ENCODE measurements at places on chromosomes 7 and 10.

DNA sequence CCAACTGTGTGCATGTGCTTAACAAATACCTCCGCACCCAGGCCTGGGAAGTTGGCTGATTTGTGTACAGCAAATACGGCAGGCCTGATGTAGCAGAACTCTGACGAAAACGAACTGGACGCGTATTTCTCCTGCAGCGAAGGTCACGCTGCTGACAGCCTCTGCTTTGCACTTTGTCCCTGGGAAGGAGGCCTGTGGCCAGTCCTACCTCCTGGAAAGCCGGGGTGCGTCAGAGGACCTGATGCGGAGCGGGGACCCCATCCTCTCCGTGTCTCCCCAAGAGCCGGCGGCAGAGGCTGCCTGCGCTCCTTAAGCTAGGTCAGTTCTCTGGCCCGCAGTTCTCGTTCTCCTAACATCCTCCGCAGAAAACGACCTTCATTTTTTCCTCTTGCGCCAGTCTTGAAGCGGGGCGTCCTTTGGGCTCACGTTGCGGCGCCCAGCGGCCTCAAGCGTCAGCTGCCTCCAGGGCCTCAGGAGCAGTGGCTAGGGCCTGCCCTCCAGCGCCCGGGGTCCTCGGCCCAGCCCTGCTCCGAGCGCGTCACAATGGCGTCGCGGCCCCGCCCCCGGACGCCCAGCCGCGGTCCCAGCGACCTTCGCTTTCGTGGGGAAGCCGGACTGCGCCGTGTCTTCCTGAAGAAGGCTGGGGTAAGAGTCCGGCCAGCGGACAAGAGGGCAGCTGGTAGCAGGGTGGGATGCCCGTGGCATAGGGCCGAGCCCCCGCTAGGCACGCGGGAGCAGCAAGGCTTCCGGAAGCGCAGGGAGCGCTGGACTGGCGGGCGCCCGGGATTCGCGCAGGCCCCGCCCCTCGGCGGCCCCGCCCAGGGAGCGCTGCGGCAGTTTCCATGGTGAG is at the start of gene ZNF487:
Gene ZNF487, plus strand, starts transcription at position 821 of the 850 bp plus-strand sequence. CDS start 38,703 bp downstream, outside the sequence.
- DNase-seq: peak; percentile 81

- peak; percentile 68 for DNase-seq
These were observed 988 bp upstream of the EN2 start for GRCh38 chr7:155456738-155457543.

DNA sequence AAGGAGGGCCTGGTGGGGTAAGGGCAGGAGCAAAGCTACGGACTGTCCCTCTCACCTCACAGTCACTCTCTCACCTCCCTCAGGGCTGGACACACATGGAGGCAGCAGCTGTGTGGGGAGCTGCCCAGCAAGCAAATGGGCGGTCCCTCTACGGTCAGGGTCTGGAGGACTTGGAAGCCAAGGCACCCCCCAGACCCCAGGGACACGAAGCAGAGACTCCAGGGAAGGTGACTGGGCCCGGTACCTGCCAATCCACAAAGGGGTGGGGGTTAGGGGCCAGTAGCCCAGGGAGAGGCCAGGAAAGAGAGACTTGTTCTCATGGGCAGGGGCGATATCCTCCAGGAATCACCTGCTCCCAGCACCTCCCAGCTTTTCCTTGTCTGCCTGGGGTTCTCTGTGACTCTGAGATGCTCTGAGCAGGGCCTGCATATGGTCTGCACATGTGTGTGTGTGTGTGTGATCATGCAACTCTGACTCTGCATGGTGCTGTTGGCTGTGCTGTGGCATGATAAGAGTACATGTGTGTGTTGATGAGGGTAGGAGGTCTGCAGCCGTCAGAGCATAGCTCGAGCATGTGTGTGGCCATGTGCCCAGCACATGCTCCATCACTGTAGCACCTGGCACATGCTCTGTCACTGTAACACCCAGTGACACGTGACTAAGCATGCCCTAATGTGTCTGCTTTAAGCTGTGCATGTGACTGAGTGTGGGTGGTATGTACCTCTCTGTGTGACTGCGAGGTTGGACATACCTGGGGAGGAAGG is 4.6 kb upstream of the LDB3 start:
- no peak for DNase-seq

- no peak for DNase-seq
These were observed 4.5 kb upstream of the LRRC4 start for GRCh38 chr7:128035712-128036111.

DNA sequence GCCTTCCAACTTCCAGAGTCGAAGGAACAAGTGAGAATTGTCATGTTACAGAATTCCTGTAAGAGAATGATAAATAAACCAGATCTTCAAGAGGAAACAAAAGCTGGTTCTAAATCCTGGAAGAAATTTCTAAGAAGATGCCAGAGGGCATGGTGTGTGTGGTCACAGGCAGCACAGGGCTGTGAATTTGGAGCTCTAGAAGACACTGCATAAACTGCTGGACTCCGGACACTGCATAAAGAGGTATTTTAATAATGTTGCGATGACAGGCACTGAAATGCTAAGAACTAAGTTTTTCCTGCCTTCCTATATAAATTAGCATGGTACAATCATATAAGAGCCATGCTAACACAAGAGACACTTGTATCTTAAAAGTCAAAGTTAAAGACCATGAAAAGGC is 86.0 kb downstream of the LARP4B start:
- peak; percentile 8 for DNase-seq

DNA sequence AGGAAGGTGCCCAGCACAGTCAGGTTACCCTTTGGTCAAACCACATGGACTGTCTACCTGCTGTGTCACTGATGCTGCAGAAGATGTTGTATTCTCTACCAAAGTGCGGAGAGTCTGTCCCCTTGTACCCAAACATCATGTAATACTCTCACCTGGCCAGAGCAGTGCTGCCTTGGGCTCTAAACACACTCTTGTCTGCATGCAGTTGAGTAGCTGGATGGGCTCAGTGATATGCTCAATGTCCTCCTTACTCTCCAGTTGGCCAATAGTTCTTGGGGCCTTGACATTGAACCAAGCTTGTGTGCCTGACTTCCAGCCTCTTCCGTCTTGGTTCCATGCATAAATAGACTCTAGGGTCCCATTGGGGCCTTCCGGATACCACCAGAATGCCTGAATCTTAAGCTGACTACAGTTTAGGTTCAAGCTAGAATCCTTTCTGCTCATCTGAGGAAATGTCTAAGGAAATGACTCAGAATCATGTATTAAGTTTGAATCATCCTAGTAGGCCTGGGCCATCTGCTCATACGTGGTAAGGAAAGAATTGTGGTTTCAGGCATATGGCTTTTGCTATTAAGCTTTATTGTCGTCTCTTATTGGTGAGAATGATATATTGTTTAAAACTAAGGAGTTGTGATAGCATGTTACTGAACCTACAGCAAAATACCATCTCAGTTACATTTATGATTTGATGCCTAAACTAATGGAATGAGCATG is 118.0 kb downstream of the OTUD1 start:
- DNase-seq: peak; percentile 72

GRCh38 chr7:130925136-130925794 is 191.3 kb upstream of the KLF14 start:
- DNase-seq: no peak

DNA sequence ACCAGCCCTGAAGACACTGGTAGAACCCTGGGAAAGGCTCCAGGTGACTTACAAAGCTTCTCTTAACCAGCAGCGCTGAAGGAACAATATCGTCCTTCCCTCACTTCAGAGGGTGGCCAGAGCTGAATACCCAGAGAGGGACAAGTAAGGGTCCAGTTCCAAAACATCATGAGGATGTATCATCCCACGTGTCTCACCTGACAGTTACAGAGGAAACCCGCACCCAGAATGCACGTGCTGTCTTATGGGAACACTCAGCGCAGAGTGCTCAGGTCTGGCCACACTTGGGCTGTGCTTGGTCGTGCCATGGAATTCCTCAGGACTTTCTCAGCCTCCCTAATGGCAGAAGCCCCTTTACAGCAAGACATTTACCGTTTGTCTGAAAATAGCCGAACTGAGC is 46.9 kb upstream of the BTBD16 start:
- DNase-seq: no peak

- DNase-seq: no peak
These were observed 21.8 kb downstream of the STN1 start for GRCh38 chr10:103896225-103896624.

DNA sequence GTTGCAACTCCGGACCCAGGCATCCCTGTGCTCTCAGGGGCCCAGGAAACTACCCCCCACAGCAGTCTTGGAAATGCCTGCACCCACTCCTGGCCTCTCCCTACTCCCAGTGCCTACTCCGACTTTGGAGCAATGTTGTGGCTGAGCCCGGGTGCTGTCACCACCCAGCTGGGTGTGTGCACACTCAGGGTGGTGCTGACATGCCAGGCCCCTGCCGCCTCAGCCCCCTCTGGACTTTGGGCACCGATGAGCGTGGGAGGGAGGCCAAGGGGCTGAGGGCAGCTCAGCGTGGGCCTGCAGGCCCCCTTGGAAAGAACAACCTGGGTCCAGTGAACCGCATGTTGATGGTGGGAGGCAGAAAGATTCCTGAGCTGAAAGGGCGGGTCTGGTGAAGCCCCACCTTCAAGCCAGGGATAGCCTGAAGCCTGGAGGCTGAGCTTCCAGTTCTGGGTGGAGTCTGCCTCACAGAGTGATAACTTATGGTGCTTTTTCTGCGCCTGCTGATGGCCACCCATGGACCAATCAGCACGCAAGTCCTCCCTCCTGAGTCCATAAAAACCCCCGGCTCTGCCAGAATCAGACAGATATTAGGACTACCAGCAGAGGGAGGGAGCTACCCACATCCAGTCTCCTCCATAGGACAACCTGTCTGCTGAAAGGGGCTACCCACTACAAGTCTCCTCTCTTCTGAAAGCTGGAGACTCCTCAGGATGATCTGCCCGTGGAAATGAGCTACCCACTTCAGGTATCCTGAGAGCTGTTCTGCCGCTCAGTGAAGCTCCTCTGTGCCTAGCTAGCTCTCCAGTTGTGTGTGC is 380.4 kb upstream of the SORCS1 start:
- no peak for DNase-seq

DNA sequence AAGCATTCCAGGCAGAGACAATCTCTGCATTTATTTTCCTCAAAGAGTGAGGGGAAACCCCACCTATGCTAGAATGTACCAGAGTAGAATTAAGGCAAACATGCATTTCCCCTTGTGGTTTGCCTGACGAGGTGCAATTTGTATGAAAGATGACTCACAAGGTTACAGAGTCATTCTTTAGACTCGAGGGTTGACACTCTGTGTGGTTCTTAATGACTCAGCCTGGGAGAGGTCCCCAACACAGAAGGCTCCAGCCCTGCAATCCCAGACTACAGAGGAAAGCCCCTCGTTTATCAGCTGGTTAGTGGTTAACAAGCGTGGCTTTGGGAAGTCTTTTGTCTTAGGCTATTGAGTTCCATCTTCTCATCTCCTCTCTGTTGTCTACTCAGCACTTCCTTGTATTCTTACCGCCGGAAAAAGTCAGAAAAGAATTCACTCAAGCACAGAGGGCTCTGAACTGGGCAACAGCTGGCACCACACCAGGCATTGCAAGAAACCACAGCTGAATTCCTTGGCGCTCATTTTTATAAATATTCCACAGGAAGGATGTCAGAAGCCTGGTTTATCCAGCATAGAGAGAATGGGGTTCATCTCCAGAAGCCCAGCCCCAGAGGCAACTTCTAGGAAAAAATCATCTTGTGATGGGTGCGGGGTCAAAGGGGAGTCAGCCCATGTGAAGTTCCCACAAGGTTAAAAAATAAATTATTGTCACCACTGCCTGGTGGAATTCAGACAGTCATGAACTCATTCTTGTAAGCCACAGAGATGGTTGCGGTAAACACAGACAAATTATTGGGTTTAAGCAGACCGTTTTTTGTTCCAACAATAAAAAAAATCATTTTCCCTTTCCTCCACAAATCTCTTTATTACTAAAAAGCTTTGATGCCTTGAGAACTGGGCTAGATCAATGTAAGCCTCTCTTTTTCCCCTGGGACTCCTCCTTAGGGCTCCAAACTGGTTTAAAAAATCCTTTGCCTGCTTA is 24.5 kb upstream of the SVIL start:
- peak; percentile 99 for DNase-seq

- peak; percentile 10 for DNase-seq
These were observed 49.7 kb upstream of the TARP start for GRCh38 chr7:38323156-38323555.

DNA sequence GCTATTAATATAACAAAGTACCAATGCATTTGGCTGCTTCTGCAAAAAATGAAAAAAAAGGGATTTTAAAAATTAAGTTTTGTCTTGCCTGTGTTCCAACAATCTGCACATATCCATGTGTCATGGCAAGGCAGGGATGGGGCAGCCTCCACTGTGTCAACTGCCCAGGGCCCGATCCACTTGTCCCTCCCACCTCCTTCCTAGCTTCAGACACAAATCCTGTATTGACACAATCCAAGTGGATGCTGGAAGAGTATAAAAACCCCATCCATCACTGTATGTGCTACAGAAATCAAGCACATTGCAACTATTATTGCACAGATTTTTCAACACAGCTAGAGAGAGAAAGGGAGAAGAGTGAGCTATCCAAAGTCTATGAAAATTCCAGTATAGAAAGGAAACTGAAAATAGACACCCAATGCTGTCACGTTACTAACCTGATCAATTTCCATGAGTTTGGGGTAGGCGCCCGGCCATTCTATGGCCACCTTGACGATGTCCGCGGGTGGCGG is 106.4 kb downstream of the ELMO1 start:
- DNase-seq: no peak

DNA sequence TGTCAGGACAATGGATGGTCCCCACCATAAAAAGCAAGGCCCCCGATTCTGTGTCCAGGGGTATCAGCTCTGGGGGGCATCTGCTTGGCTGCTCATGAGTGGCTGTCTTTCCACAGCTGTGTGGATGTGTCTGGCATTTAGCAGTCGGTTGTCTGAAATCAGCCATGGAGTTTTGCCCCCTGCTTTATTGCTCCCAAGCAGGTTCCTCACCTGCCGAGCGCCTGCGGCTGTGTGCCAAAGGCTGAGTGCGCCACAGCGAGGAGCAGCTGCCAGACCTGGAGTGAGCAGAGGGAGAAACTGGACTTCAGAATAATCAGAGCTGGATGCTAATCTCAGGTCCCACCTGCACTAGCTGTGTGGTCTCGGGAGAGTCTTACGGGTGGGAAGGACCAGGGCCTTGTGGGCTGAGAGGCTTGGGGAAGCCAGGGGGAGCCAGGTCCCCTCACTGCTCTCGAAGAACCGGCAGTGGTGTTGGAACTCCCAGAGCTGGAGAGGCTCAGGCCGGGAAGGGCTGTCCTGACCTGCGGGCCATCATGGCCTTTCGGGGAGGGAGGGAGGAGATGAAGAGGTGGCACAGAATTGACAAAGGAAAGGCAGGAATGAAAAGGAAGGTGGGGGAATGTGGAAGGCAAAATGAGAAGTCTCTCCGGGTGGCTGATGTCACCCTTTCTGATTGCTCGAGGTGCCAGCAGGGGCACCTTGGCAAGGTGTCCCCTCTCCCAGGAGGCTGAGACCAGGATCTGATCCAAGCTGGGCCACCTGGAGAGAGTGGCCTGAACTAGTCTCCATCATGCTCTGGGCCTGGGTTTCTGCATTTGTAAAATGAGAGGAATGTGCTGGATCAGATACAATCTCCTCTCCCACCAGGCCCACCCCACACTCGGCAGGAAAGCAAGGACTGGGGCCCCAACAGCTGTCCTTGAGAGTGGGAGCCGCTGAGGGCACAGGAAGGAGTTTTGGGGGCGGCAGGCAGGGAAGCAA is 30.2 kb upstream of the LEP start:
- DNase-seq: no peak
